NCI-H1092 (cell line): ENCODE measurements at places on chromosomes 11 and 22.

DNA sequence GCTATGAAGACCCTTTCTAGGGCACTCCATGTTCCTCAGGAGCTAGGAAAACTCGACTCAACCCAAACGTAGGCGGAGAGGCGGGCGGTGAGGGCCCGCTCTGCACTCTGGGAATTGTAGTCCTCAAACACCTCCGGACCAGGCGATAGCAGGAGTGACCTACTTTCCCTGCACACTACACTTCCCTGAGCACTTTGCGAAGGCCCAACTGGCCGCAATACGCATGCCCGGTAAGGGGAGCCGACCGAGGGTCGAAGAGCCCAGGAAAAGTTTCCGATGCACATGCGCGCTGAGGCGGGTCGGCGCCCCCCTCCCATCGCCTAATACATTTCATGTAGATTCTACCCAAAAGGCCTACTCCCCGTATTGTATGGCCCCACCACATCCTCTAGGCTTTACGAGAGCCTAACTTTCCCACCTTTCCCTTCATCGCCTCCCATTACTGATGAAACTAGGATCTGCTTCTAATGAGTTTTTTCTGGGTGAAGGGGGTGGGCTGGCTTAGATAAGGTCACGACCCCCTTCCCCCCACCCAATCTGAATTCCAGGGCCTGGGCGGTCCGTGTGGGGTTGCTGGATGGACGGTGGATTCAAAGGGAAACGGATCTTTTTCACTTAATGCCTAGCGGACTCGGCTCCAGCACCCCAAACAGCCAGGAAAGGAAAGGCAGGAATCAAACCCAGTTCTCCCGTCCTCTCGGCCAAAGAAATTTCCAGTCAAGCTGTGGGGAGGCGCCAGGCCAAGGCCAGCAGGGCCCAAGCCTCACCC is 2.1 kb downstream of the TOB2 start:
- peak; percentile 96 for DNase-seq

- no peak for DNase-seq
Observed at GRCh38 chr11:71144010-71144409, 108.4 kb downstream of the SHANK2 start.

- no peak for DNase-seq
Observed at GRCh38 chr11:132802947-132803346, 729.4 kb downstream of the OPCML start.

- peak; percentile 80 for DNase-seq
Observed at GRCh38 chr11:112321501-112322172, 61.0 kb upstream of the PLET1 start.

GRCh38 chr11:4433856-4434255 is 15.2 kb upstream of the OR52K2 start:
- no peak for DNase-seq

DNA sequence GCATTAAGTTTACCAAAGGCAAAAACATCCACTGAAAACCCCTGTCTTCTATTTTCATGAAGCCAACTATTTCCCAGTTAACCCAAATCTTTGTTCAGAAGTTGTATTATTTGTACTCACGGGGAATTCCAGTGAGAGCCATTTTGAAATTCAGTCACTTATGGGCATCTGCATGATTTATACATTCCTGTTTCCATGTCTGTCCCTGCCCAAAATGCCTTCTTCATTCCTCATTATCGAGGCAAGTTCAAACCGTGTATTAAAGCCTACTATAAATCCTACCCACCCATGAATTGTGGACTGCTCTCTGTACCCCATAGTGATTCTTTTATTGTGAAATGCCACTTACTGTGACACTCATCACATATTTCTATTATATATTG is 772.7 kb downstream of the DLG2 start:
- no peak for DNase-seq

- DNase-seq, result no peak
Observed at GRCh38 chr11:121869478-121869877, 246.5 kb downstream of the BLID start.

GRCh38 chr11:108895579-108896480 is 231.0 kb downstream of the DDX10 start:
- no peak for DNase-seq

DNA sequence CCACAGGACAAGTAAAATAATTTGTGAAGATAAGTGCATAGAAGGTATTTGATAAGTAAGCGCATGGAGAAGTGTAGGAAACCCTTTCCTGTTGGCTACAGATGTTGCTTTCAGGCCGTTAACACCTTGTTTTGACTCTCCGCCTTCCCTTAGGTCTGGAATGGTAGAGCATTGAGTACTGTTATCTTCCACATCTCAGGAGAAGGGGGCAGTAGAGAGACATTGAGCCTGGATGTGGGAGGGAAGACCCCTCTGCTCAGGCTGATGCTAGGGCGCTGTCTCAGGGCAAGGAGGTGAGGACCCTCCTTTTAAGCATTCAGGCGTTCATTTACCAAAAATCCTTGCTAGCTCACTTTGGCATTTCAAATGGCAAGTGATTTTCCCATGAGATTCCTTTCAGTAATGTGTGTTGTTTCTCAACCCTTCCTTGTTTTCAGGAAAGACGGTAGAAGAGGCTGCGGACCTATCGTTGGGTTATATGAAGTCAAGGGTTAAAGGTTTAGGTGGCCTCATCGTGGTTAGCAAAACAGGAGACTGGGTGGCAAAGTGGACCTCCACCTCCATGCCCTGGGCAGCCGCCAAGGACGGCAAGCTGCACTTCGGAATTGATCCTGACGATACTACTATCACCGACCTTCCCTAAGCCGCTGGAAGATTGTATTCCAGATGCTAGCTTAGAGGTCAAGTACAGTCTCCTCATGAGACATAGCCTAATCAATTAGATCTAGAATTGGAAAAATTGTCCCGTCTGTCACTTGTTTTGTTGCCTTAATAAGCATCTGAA is 27.0 kb upstream of the SCGB1A1 start:
- no peak for DNase-seq

- DNase-seq, result no peak
Observed at GRCh38 chr11:61290905-61291690, 4.0 kb downstream of the VWCE start.

GRCh38 chr11:38282718-38283117 is 1684.7 kb upstream of the RAG2 start:
- no peak for DNase-seq

GRCh38 chr22:26852176-26852575 is 194.8 kb downstream of the MIAT start:
- DNase-seq, result no peak

DNA sequence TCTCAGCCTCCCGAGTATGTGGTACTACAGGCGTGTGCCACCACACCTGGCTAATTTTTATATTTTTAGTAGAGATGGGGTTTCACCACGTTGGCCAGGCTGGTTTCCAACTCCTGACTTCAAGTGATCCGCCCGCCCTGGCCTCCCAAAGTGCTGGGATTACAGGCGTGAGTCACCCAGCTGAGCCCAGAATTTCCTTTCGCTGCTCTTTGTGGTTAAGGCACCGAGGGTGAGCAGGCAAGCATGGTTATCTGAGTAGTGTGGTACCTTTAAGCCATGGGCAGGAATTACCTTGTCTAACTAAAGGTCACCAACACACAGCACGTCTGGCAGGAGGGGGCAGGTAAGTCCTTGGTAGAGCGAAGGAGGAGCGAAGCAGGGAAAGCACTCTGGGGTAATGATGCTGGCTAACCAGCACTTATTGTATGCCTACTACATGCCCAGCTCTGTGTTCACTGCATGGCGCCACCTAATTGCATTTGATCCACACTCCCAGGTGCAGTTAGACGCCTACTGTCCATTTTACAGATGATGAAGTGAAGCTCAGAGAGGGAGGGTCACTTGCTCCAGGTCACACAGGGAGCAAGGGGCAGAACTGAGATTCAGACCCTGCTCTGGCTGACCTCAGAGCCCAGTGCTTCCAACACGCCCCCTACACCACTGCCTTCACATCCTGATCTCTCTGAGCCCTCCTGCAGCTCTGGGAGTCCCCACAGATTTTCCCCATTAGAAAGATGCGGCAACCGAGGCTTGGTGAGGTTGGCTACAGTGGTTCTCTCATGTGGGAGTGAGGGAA is 45.7 kb downstream of the TRIOBP start:
- no peak for DNase-seq

- DNase-seq, result no peak
Observed at GRCh38 chr11:73266646-73267020, 5.5 kb upstream of the P2RY6 start.

DNA sequence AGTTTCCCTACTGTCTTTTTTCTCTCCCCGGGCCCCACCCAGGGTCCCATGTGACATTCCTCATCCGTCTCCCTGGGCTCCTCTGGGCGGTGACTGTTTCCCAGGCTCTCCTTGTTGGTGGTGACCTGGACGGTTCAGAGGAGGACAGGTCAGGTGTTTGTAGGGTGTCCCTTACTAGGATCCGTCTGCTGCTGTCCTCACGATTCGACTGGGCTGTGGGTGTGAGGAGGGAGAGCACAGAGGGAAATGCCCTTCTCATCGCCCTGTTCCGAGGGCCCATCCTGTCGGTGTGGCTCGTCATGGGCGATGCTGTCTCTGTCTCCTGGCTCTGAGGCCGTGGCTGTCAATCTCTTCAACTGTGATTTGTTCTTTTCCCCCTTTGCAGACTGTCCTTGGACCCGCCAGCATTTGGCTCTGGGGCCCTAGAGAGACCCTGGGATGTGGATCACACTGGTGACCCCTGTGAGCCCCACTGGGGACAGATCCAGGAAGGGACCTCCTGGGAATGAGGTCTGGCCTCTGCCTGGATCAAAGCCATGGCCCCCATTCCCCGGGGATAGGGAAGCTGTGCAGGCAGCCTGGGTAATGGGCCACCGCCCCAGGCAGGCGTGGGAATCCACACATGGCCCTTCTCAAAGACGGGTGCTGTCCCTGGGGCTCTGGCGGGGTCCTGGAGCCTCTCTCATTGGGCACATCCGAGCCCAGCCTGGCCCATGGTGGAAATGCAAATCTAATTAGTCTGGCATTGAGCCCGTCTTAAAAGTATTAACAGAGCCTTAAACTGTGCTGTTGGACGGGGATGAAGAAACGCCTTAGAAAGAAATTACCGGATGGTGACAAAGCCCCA is 46.8 kb upstream of the KCNQ1OT1 start:
- no peak for DNase-seq

- DNase-seq, result no peak
Observed at GRCh38 chr11:38254913-38255312, 1656.9 kb upstream of the RAG2 start.

- peak; percentile 68 for DNase-seq
Observed at GRCh38 chr11:73322382-73323306, 14.6 kb downstream of the ARHGEF17 start.

- no peak for DNase-seq
Observed at GRCh38 chr11:19474211-19474610, 233.5 kb upstream of the E2F8 start.

- DNase-seq, result no peak
Observed at GRCh38 chr11:78952890-78953289, 378.2 kb upstream of the NARS2 start.

- no peak for DNase-seq
Observed at GRCh38 chr11:115263799-115264656, 240.2 kb downstream of the CADM1 start.

DNA sequence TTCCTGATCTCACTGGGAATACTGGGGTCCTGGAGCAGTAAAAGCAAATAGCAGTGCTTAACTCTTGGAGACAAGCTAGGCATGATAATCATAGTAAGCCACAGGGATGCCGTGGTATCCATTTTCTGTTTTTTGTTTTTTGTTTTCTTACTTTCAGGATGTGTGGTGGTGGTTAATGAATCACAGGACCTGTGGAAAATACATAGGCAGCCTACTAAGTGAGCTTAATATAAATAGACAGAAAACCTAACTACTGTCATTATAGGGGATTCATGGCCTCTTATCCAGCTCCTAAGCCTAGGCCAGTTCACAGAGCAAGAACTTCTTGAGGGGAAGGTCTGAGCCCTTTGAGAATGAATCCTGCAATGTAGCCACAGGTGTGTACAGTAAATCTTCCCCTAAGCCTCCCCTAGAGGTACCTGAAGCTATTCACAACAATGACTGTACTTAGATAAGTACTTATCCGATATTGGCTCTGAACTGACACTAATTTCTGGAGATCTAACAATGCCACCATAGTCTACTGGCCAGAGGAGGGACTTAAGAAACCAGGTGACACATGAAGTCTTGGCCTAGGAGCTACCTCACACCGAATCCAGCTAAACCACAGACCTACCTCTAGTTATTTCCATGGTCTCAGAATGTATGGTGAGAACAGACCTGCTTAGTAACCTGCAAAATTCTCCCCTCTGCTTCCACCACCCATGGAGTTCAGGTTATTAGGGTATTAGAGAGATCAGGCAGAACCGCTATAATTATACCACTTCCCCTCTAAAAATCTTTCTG is 83.6 kb downstream of the ENTHD1 start:
- no peak for DNase-seq

- DNase-seq, result no peak
Observed at GRCh38 chr22:38947321-38948140, 9.9 kb upstream of the APOBEC3A start.
